ENCODE measurements at places on chromosomes 6 and 20.

GRCh38 chr6:150282806-150283205 lies 86.0 kb upstream of the IYD start:
- no peak for DNase-seq

DNA sequence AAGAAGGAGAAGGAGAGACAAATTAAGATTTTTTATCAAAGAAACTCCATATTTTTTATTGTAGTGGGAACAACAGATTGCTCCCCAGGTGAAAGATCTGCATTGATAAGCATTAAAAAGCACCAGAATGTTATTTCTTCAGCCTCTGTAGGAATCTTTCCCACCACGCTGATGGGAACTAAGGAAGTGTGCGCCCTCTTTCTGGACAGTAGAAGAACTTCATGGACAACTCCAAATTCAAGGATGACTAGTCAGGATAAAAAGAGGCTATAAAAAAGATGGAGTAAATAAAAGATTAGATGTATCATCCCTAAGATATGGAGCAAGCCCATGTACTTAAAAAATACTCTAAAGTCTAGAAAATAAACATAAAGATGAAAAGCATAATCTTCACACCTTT lies 45.8 kb upstream of the PAK5 start:
- no peak for DNase-seq

DNA sequence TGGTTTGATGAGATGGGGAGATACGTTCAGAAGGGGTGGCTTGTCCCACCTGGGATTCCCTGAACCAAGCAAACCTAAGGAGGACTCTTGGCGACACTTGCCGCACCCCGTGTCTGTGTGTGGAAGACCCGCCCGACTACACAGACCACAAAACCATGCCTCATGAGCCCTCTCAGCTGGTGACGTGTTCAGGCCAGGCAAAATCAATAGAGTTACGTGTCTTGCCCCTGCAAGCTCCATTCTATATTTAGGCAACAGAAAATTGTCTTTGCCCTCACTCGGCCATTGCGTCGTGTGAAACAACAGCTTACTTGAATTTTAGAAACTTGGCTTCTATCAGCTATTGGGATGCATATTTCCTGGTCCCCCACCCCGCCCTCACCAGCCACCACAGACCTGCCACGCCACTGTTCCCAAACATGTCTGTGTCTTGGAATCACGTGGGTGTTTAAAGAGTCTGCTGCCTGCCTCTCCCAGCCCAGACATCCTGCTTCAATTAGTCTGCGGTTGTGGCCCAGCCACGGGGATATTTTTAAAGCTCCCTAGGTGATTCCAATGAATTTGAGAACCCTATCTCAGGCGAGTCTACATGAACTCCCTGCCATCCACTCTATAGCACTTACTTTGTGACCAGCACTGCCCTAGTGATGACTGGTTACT lies 279.2 kb upstream of the EXOC2 start:
- DNase-seq, result peak; percentile 75

- DNase-seq, result no peak
Measured at GRCh38 chr20:39214828-39215227, 252.7 kb downstream of the DHX35 start.

GRCh38 chr6:154738551-154738961 lies 5.3 kb downstream of the SCAF8 start:
- DNase-seq, result no peak

GRCh38 chr6:42025066-42025844 lies 25.1 kb upstream of the TAF8 start:
- DNase-seq, result no peak

DNA sequence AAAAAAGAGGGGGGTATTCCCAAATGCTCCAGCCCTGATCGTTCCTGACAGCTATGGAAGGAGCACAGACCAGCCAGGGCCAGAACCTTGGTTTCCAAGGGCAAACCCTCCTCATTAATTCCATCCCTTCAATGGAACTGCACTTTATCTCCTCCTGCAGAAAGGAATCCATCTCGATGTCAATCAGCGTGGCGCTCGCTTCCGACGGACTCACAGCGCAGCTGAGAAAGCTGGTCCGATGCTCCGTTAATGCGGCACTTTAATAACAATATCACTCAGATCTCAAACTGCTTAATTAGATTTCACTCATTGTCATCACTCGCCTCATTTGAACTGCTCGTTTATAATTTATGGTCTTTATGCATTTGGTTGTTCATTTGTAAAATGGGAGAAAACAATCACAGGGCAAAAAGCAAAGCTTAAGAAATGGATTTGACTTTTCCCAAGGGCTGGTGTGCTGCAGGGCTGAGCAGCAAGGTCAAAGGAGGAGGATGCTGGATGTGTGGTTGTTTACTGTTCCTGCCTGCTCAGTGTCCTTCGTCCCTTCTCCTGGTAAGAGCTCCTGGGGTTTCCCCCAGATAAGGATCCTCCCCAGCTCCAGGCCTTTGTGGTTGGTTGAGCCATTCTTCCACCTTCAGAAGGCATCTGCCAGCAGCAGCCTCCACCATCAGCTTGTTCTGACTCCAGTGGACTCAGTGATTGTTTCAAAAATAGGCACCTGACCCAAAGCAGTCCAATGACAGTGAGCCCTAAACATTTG lies 152.7 kb downstream of the ANKRD60 start:
- DNase-seq, result no peak

DNA sequence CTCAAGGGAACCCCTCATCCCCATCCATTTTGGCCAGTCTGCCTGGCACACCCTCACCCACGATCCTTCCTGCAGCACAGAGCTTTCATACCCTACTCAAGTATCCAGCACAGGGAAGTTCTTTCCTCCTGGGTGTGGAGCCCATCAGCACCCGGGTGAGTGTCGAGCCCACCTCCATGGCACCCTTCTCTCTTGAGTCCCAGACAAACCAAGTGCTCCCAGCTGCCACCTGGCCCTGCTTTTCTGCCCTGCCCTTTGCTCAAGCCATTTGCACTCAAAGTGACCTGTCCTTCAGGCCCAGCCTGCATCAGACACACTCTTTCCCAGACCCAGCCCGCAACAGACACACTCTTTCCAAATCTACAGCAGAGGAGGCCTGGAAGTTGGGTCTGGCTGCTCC lies 257.2 kb downstream of the DLL1 start:
- DNase-seq, result no peak

DNA sequence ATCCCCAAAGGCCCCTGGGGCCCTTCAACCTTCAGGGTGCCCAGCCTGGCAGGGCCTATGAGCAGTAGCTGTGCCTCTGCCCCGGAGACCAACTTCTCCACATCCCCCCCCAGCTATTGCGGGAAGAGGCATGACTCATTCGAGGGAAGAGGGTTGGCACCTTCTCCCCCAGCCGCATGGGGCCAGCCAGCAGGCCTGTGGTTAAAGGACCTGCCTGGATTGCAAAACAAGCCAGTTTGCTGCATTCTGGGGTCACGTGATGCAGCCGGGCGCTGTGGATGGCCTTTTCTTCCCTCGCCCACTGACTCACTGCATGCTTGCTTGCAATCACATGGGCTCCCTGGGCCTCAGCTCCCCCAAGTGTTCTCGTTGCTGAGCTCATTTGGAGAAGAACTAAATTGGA lies 182.5 kb downstream of the MAFB start:
- DNase-seq, result peak; percentile 98

DNA sequence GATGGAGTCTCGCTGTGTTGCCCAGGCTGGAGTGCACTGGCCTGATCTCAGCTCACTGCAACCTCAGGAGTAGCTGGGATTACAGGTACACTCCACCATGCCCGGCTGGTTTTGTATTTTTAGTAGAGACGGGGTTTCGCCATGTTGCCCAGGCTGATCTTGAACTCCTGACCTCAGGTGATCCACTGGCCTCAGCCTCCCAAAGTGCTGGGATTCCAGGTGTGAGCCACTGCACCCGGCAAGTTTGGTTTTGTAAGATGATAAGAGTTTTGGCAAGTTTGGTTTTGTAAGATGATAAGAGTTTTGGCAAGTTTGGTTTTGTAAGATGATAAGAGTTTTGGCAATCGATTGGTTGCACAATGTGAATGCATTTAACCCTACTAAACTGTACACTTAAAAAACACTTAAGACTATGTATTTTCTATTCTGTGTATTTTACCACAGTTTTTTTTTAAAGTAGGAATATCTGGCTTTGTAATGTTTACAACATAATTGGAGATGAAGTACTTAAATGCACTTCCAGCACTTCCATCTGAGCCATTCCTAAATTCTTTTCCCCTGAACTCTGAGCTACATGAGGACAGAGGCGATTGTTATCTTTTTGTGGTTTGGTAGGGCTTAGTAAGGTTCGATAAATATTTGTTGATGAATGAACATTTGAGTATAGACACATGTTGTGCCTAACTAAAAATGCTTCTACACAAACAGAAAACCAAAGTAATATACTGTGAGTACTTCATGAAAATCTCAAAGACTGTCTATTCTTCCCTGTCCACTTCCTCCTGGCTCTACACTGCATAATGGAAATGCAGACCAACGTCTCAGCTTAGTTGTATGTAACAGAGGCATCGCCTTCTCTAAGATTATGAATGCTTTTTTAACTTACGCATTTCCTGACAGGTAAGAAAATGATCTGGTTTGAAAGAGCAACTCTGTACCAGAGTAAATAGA lies 18.8 kb downstream of the SAMHD1 start:
- peak; percentile 24 for DNase-seq

DNA sequence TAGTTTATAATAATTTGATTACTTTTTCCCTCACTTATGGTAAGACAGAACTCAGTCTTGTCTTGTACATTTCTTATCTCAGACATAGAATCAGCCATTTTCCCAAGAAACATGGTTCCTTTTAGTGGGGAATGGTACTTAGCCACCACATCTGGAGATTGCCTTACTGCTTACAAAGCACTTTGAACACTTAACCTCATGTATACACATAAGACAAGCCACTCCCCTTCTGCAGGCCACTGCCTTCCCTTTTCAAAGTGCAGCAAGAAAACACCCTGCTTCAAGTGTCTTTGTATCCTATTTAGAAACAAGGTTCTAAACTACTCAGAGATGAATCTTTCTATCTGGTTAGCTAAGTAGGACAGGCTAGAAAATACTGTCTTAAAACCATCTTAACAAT lies 159.2 kb downstream of the UBE3D start:
- DNase-seq, result no peak

GRCh38 chr20:63775096-63775978 lies 35.8 kb downstream of the SLC2A4RG start:
- DNase-seq, result peak; percentile 78

- DNase-seq, result no peak
Measured at GRCh38 chr6:167426084-167426483, 101.2 kb downstream of the TTLL2 start.

- DNase-seq, result no peak
Measured at GRCh38 chr6:94680669-94681212, 896.6 kb upstream of the MANEA start.

DNA sequence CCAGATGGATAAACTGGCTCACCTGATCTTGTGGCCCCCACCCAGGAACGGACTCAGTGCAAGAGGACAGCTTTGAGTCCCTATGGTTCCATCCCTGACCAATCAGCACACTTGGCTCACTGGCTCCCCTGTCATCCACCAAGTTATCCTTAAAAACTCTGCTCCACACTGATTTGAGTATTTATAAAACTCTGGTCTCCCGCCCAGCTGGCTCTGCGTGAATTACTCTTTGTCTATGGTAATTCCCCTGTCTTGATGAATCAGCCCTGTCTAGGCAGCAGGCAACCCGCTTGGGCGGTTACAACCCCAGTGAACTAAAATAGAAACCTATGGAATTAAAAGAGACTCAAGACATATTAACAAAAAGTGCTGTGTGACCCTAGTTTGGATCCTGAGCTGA lies 38.1 kb upstream of the CD83 start:
- DNase-seq, result no peak

- DNase-seq, result no peak
Measured at GRCh38 chr6:136739501-136739900, 52.8 kb downstream of the MAP3K5 start.

- peak; percentile 83 for DNase-seq
Measured at GRCh38 chr20:39874049-39874893, 814.8 kb downstream of the MAFB start.

GRCh38 chr20:41169162-41169690 lies 31.9 kb downstream of the PLCG1 start:
- DNase-seq, result no peak

- peak; percentile 50 for DNase-seq
Measured at GRCh38 chr6:30071081-30071818, 4.3 kb downstream of the PPP1R11 start.

DNA sequence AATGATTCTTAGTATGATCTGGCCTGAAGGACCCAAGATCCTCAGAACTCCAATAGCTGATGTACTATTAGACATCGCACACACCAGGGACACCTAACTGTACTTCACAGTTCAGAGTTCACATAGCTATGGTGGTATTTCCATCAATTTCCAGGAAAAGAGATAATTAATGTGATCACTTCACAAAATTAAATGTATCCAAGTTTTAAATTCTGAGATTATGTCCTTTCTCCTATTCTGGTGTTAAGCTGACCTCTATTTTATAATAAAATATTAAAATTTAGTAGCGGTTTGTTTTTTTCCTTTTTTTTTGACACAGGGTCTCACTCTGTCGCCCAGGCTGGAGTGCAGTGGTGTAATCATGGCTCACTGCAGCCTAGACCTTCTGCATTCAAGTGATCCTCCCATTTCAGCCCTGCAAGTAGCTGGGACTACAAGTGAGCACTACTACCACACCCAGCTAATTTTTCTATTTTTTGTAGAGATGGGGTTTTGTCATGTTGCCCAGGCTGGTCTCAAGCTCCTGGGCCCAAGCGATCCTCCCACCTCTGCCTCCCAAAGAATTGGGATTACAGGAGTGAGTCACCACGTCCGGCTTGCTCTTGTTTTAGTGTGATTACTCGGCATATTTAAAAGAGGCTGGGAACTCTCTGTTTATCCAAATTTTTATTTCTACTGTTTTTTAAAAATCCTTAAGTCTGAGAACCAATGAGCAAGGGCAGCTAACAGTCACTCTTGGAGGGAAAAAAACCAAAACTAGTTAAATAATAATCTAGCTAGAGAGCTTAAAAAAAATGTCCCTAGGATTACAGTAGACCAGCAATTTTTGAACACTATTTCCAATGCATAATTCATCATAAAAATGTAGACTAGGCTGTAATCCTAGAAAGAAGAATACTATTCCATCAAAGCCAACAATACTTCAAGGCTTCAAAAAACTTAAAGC lies 16.0 kb downstream of the KIF13A start:
- DNase-seq, result peak; percentile 28

GRCh38 chr20:63166193-63167020 lies 49.5 kb downstream of the YTHDF1 start:
- no peak for DNase-seq

- no peak for DNase-seq
Measured at GRCh38 chr20:21767739-21768223, 62.3 kb downstream of the PAX1 start.

GRCh38 chr20:29873946-29874345 lies 1383.5 kb upstream of the DEFB115 start:
- DNase-seq, result no peak

- peak; percentile 79 for DNase-seq
Measured at GRCh38 chr6:29705389-29706231, 17.6 kb upstream of the HLA-F start.
